AG04449 (cell line): ENCODE measurements at places on chromosomes 13 and 19.

DNA sequence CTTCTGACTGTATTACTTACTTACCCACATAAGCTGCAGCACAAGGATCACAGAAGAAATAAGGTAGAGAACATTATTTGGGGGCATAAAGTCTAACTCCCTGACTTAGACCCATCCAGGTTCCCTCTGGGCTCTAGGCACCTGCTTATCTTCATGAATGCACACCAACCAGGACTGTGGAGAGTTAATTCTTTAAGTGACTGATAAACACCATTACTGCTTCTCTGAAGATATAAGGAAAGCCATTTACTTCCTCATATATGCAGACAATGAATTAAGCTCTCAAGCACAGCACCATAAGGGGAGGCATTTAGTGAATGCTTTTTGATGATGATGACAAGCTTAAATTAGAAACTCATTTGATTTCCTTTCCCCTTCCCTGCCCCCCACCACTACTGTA, 22.5 kb downstream of the OBI1 start:
- no peak for DNase-seq

- DNase-seq: no peak
These were observed 52.0 kb upstream of the NPAS1 start for GRCh38 chr19:46967578-46968032.

- no peak for DNase-seq
These were observed 2.5 kb downstream of the CFD start for GRCh38 chr19:861756-862580.

DNA sequence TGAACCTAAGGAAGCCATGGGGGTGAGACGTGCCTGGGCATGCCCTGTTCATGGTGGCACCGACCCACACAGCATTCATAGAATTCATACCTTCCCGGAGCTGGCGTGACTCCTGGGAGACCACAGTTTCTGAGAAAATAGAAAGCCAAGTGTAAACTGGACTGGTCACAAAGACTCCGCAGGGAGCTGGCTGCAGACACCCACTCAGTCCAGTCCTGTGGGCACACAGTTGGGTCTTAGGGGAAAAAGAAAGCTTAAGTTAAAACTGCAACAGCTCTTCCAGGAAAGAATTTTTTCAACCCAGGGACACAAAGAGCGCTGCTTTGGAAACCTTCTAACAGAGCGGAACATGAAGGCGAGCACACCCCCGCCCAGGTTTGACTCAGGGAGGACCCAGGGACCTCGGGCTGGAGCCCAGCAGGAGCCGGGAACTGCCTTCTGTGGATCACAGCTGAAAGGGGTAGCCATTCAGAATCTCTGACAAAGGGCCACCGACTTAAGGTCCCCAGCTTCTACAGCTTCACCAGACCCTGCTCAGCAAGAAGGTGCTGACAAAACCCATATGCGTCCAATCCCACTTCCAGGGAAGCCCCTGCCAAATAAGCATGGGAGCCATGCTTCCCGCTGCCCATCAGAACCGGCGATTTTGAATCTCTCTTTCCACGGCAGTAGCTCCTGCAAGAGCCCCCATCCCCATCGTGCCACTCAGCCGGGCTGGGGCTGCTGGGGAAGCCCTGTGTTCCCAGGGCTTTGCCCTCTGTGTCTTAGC, 183.7 kb downstream of the COL4A1 start:
- DNase-seq: no peak

- no peak for DNase-seq
These were observed 3.9 kb downstream of the CD209 start for GRCh38 chr19:7743425-7743841.

DNA sequence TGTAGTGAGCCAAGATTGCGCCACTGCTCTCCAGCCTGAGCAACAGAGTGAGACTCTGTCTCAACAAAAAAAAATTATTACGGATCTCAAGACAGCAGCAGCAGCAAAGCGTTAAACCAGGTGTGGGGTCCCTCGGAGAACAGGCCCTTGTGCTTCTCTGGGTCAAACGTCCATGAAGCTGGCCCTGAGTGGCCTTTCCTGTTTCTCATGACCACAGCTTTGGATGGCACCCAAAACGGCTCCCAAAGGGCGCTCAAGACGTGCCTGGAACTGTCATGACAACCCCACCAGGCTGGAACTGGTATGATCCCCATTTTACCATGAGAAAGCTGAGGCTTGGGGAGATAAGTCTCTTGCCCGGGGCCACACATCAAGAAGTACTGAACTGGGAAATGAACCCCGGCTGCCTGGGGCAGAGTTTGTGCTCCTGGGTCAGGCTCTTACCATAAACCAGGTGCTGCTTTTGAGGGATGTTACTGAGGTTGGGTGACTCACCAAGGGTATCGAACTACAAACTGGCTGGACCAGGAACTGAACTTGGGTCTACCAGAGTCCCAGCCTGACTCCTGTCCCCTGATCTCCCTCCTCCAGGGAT, 11.6 kb upstream of the SAMD1 start:
- DNase-seq: no peak

GRCh38 chr19:778910-779653, 18.2 kb upstream of the PTBP1 start:
- peak; percentile 74 for DNase-seq
